Stimulated activated CD4-positive, alpha-beta T cell treated with anti-CD3 and anti-CD28 coated beads, TNF-alpha, amount 100 ng/mL, for 24 hours (primary cell): ENCODE measurements at places on chromosomes 2 and 18.

DNA sequence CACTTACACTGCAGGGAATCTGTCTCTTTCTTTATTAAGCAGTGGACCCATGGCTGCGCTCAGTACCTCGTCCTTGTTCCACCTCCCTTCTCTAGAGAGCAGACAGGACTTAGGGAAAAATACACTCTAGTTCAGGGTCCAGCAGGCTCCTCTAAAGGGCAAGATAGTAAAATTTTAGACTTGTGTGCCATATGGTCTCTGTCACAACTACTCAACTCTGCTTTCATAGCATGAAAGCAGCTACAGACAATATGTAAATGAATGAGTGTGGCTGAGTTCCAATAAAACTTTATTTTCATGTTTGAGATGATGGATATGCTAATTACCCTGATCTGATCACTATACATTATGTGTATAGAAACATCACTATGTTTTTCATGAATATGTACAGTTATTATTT lies 163.1 kb downstream of the BABAM2 start:
- no peak for DNase-seq

- no peak for DNase-seq
Measured at GRCh38 chr2:27290549-27290948, 8.3 kb downstream of the TRIM54 start.

GRCh38 chr18:67092141-67092540 lies 424.4 kb downstream of the DSEL start:
- DNase-seq: no peak

DNA sequence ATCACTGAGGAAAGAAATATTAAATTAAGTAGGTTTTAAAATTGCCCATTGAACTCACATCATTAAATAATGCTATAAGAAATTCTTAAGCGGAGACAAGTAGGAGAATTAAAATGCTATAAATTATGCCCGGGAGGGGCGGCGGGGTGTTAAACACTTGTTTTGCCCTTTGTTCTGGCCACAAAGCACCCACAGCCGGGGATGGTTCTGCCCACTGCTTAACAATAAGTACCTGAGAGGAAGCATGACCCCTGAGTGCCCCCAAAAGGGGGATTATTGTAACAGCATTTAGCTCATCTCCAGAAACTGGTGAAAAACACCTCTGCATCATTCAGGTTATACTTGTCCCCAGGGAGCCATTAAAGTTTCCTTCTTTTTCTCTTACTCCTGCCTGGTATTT lies 332.7 kb upstream of the POU3F3 start:
- DNase-seq: no peak

DNA sequence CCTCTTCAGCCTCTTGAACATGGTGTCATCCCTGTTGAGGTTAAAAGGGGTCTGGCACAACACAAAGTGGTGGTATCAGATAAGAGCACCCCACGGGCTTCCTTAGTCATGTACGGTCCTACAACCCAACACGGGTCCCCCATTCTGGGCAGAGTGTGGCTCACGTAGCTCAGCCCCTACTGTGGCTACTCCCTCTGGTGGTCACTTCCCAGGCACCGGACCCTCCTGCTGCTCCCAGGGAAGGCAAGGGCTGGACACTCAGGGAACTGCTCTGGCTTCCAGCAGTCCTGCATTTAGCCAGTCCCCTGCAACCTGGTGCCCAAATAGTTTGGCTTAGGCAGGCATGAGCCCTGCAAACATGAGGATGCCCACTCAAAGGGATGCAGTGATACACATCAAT lies 58.6 kb downstream of the GALNT14 start:
- DNase-seq: no peak

GRCh38 chr18:12405066-12405465 lies 2.7 kb upstream of the PRELID3A start:
- DNase-seq: no peak

DNA sequence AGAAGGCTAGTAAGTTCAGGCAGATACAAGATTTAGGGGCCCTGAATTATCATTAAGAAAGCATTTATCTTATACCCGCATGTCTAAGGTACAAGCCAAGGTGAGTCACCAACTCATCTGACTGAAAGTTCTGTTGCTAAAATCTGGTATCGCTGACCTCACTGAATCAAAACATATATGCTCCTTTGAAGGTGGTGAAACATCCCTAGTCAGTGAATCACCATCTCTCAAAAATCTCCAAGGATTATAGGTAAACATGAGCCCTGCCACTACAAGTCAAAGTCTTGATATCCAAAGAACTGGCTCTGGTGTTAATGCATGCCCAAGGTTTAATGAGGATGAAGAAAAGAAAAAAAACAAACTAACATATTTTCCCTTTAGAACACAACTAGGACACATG lies 43.5 kb downstream of the IRS1 start:
- DNase-seq: no peak

- no peak for DNase-seq
Measured at GRCh38 chr2:64861452-64862397, 127.5 kb upstream of the SLC1A4 start.

- DNase-seq: no peak
Measured at GRCh38 chr18:21686282-21687105, 18.1 kb downstream of the ABHD3 start.

DNA sequence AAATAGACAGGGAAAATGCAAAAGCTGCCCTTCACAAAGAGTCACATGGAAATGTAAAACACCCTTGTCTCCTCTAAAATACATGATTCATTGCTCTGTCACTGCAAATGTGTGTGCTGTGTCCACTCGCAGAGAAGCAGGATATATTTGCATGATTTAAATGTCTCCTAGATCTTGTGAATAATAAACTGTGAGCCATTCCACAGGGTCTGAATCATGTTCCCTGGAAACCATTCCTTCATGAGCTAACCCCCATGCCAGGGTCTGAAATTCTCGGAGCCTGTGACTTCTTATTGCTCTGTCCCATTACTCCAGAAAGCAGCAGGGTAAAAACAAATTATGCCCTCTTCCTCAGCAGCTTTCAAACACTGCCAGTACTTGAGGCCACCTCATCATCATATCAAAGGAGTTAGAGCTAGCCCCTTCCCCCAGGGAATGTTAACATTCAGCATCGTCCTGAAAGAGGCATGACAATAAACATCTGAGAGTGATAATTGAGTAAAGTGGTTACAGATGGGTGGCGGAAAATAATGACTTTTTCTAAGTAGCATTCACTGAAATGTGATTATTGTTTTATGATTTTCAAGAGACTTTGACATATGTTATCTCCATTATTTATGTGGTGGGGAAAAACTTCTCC lies 11.7 kb upstream of the CNGA3 start:
- DNase-seq: no peak

DNA sequence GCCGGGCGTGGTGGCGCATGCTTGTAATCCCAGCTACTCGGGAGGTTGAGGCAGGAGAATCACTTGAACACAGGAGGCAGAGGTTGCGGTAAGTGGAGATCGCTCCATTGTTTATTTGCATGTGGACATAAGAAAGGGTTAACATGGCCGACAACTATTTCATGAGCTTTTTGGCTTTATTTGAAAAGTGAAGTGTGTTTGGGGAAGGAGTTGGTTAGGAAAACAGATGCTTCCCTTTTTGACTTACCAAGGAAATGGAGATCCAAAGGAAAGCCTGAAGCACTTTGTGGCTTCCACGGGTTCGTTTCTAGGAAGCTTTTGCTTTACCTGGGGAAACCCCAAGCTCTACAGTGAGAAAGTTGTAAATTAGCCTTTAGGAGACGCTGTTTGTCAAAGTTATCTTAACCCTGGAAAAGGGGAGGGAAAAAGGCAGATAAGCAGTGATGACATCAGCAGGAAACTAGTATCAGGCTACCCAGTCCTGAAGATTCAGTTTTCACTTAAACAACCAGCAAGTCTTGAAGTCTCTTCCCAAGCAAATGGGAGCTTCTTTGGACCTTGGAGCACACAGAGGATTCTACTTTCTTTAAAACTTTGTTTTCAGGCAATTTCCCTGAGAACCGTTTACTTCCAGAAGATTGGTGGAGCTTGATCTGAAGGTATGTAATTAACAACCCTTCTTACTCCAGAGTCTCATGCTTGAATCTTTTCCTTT lies at the start of gene CASP10:
CASP10 (plus strand) TSS at position 492 of the 715 bp plus-strand sequence. CDS start 2,637 bp downstream, outside the sequence.
- DNase-seq: no peak

- DNase-seq: no peak
Measured at GRCh38 chr18:14093307-14093915, 38.8 kb downstream of the ZNF519 start.

DNA sequence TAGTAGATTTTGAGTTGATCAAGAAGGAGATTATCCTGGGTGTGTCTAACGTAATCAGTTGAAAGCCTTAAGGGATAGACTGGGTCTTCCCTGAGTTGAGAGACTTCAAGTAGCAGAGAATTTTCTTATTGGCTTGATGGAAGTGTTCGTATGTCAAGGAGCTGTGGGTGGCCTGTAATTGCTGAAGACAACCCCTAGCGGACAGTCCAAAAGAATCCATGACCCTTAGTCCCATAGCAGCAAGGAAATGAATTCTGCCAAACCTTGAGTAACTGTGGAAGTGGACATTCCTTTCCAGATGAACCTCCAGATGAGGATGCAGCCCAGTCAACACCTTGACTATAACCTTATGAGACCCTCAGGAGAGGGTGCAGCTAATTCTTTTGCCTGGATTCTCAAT lies 786.3 kb downstream of the SOCS6 start:
- no peak for DNase-seq

GRCh38 chr2:128714851-128715312 lies 396.2 kb upstream of the HS6ST1 start:
- no peak for DNase-seq

- DNase-seq: no peak
Measured at GRCh38 chr2:98830571-98831145, 99.7 kb upstream of the MGAT4A start.

GRCh38 chr2:102717308-102718018 lies 44.4 kb upstream of the TMEM182 start:
- DNase-seq: no peak

- DNase-seq: no peak
Measured at GRCh38 chr2:170221317-170222288, 43.7 kb downstream of the MYO3B start.

GRCh38 chr2:58480141-58480540 lies 239.0 kb upstream of the FANCL start:
- DNase-seq: no peak

GRCh38 chr2:124810132-124810531 lies 785.0 kb downstream of the CNTNAP5 start:
- DNase-seq: no peak

GRCh38 chr2:38791744-38792143 lies 13.7 kb downstream of the GEMIN6 start:
- DNase-seq: no peak

DNA sequence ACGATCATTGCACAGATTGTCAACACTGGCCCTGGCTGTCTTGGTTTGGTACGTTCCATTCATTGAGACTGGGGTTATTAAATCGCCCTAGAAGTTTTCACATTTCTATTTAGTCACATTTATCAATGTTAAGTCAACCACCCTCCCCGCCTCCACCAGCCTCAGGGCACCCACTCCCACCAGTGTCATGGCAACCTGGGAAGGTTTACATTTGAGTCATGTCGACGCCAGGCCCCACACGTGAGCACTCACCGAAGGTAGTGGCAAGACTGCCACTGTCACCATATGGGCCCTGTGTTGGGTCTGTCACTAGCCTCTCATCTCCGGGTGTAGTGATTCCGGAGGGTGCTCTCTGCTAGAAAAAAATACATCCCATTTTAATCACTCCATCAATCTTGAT lies 194.2 kb downstream of the TWIST2 start:
- DNase-seq: no peak

DNA sequence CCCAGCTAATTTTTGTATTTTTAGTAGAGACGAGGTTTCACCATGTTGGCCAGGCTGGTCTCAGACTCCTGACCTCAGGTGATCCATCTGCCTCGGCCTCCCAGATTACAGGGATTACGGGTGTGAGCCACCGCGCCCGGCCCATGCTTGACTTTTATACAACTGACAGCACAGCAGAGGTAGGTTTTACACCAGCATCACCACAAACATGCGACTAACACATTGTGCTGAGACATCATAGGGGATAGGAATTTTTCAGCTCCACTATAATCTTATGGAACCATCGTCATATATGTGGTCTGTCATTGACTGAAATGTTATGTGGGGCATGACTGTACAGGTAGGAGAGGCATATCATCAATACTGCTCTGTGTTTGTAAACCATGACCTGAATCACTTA lies 122.1 kb downstream of the THADA start:
- DNase-seq: no peak

DNA sequence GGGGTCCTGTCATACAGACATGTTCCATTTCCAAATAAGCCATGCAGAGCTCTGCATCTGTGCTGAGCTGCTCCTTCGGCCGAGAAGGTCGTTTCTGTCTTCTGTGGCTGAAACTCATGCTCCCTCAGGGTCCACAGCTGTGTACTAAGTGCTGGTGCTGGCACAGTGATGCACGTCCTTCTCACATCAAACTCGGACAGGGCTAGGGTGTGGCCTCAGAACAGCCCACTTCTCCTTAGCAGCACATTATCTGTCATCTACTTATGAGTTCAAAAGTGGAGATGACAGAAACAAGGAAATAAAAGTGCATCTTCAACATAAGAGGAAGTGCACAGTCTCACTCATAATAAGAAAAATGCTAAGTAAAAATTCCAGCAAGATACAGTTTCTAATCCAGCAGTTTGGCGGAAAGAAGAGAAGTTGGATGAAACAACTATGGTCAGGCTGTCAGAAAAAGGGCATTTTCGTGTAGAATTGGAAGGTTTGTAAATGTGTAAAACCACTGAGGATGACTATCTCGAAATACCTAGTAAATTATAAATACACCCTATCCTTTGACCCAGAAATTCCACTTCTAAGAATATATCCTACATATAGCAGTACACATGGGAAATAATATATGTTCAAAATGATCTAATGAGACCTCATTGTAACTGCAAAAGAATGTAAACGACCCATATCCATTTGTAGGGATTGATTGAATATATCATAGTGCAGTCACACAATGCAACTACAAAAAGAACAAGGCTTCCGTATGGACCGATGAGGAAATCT lies 53.7 kb upstream of the APCDD1 start:
- no peak for DNase-seq

DNA sequence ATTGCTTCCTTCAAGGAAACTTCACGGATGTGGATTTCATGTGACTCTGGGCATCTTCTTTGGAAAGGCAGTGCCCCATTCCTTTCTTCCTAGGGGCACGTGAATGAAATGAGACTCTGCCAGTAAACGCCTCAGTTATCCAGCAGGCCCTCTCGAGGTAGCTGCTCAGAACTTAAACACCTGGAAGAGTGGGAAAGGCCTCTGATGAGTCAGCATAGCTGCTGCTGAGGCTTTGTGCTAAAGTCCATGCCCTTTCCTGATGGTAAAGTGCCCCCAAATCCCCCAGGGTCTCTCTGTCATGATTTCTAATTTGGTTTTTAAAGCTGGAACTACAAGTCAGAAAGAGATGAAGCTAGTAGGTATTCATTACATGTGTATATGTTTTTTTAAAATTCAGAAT lies 3.8 kb downstream of the SLC1A4 start:
- DNase-seq: no peak

DNA sequence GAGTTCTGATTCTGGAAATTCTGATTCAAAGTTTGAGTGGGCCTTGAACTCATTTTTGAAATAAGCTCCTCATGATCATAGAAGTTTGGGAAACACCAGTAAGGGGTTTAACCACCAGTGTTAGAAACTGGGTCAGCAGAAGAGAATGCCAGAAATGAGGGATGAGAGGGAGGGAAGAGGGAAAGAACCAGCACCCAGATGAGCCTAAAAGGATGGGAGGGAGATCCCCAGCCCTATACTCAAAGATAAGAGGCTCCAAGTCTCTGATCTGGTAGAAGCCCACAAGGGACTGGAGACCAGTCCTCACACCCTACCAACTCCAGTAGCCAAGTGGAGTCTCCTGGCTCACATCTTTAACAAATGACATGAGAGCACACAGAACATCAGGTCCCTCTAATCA lies 305.0 kb upstream of the NRP2 start:
- DNase-seq: no peak

- DNase-seq: no peak
Measured at GRCh38 chr2:96524482-96525210, 11.9 kb upstream of the ARID5A start.
